ENCODE measurements at places on chromosomes 1 and 21.

GRCh38 chr1:175936736-175937135 lies 193.3 kb upstream of the TNR start:
- no peak for DNase-seq

GRCh38 chr1:212205843-212206242 lies 79.4 kb upstream of the PPP2R5A start:
- DNase-seq = no peak

DNA sequence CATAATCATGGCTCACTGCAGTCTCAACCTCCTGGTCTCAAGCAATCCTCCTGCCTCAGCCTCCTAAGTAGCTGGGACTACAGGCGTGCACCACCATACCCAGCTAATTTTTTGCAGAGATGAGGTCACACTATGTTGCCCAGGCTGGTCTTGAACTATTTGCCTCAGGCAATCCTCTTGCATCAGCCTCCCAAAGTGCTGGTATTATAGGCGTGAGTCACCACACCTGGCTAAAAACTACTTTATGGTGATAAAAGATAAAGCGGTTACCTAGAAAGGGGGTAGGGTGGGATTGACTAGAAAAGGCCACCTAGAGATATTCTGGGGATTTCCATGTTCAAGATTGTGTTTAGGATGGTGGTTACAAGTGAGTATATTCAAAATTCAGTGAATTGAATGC lies 5.0 kb downstream of the TSTD1 start:
- no peak for DNase-seq

DNA sequence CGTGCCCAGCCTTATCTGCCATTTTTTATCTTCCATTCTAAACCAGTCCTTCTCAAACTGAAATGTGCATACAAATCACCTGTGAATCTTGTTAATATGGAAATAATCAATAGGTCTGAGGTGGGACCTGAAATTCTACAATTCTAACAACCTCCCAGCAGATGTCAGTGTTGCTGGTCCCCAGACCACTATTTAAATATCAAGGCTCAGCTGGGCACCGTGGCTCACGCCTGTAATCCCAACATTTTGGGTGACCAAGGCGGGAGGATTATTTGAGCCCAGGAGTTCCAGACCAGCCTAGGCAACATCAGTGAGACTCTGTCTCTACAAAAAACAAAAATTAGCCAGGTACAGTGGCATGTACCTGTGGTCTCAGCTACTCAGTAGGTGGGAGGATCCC lies 4.1 kb downstream of the UQCRHL start:
- no peak for DNase-seq

DNA sequence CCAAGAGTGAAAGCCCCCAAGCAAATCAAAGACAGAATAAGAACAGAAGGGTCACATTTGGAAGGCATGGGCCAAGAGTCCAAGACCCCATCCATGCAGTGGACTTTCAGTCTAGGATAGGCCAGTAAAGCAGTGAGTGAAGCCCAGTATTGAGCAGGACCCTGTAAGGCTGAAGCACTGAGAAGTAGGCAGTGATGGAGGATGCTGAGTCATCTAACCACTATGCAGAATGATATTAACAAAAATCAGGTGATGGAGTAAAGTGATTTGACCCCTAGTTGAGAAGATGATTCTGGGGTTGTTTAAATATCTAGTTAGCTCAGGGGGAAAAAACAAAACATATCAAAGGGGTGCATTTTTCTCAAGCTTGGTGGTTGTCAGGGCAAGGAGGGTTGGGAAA lies 308.7 kb upstream of the PLXNA2 start:
- DNase-seq = no peak

DNA sequence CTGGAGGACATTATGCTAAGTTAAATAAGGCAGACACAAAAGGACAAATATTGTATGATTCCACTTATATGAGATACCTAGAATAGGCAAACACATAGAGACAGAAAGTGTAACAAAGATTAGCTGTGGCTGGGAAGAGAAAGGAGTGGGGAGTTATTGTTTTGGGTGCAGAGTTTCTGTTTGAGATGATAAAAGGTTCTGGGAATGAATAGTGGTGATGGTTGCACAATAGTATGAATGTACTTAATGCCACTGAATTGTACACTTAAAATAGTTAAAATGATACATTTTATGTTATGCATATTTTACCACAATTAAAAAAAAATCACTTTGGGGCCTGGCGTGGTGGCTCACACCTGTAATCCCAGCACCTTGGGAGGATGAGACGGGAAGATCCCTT lies 21.2 kb upstream of the ERO1B start:
- DNase-seq = no peak

DNA sequence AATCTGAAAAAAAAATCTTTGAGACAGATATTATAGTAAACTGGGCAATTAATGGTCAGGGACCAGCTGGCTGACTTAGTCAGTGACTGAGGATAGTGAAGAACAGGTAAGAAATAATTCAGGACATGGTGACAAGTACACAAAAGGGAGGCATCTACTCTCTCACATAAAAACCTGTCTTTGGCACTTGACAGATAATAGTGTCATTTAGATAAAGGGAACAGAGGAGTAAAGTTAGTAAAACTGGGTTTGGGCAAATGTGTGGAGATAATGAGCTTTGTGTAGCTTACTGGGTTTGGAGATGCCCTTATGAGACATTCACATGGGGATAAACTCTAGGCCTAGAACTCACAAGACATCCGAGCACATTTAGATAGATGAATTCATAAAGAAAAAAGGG lies 4.0 kb downstream of the SSX2IP start:
- DNase-seq = no peak

- no peak for DNase-seq
Observed at GRCh38 chr1:156060937-156061636, at the start of gene RAB25. TSS of gene RAB25 (plus strand) at chr1:156061160. CDS start at chr1:156061401, 241 bp downstream.

GRCh38 chr1:166840309-166841274 lies 1.3 kb downstream of the POGK start:
- no peak for DNase-seq

- no peak for DNase-seq
Observed at GRCh38 chr1:243503155-243503554, 247.3 kb downstream of the SDCCAG8 start.

- peak; percentile 77 for DNase-seq
Observed at GRCh38 chr1:172394141-172394751, 26.2 kb upstream of the C1orf105 start.

- no peak for DNase-seq
Observed at GRCh38 chr21:33902349-33902748, 13.3 kb downstream of the ATP5PO start.

DNA sequence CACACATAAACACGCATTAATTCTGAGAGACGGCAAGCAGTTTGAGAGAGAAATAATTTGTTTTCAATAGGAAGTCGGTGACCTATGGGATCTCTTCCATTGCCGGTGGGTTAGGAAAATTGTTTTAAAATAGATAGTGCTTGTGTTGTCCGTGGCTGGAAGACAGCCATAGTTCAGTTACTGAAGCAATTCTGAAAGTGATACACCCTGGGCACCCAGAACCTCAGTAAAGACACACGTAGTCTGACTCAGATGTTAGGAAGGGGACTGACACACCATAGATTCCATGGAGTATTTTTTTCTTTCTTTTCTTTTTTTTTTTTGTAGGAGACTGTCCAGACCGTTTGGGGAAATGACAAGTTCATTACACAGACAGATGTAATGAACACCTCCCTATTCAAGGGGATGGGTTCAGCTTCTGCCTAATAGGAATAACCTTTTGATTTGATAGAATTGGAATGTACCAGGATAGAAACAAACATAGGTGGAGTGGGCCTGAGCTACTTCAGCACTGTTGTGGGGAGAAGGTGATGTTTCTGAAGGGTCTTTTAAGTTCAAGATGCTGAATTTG lies 1.6 kb downstream of the C1orf21 start:
- no peak for DNase-seq

DNA sequence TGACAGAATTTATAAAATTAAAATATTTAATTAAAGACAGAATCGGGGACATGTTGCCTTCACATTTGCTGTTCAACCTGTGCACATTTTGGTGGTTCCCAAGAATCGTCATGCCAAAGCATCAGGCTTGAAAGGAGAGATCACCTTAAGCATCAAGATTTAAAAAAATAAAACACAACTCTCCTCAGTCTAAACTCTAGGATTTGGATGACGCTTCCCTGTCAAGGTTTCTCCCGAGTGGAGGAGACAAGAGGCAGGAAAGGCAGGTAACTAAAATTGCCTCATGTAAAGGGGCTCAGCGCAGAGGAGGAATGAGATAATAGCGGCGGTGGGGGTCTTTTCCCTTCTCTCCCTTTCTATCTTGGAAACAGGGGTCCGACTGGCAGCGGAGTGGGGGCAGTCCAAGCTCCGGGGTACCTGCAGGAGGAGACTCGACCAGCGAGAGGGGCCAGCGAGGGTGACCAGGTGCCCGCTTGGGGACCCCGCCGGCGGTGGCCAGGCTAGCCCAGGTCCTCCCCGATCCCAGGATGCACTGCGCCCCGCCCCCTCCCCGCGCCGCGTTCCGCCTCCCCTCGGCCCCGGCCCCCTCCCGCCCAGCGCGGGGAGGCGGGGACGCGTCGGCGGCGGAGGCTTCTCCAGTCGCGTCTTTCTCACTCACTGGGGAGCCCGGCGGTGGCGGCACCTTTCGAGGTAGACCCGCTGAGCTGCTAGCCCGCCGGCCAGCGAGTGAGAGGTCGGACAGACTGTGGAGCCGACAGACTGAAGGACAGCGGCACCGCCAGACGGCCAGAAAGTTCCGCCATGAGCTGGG lies at the start of gene FNBP1L:
TSS of gene FNBP1L (plus strand) at position 638 of the 811 bp plus-strand sequence. CDS start at position 802, 164 bp downstream.
- peak; percentile 28 for DNase-seq

- no peak for DNase-seq
Observed at GRCh38 chr1:246632281-246633168, 66.3 kb downstream of the CNST start.

GRCh38 chr1:27872059-27872801 lies at the start of gene THEMIS2:
TSS of gene THEMIS2 (plus strand) at chr1:27872544. CDS start at chr1:27872572, 28 bp downstream.
- DNase-seq = peak; percentile 66

DNA sequence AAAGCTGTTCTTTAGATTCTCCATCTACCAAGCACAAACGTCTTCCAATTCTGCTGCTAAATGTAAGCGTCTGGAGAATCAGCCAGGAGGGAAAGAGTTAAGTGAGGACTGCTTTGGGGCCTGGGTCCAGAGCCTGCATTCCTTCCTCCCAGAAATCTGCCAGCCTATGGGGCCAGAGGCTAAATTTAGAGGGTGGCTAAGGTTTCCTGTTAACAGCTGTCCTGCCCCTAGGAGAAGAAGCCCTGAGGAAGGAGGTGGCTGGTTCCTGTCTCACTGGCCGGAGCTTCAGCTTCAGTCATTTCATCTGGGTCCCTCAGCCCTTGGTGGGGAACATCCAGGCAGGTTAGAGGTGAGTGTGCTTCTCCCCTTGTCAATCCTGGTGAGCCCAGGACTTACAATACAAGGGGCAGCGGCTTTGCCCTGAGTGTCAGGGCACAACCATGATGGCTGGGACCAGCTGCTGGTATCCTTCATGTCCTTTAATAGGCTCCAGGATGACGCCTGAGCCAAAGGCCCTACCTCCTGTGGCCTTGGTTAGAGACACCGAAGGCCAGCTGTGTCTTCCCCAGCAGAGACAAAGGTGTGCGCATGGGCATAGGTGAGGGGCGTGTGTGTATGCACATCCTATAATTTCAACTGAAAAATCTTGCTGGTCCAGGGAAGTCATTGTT lies at the start of gene STYXL2:
TSS of gene STYXL2 (plus strand) at position 230 of the 671 bp plus-strand sequence. CDS start 775 bp downstream, outside the sequence.
- DNase-seq = no peak

GRCh38 chr1:39795651-39796050 lies 7.0 kb upstream of the BMP8B start:
- DNase-seq = no peak

DNA sequence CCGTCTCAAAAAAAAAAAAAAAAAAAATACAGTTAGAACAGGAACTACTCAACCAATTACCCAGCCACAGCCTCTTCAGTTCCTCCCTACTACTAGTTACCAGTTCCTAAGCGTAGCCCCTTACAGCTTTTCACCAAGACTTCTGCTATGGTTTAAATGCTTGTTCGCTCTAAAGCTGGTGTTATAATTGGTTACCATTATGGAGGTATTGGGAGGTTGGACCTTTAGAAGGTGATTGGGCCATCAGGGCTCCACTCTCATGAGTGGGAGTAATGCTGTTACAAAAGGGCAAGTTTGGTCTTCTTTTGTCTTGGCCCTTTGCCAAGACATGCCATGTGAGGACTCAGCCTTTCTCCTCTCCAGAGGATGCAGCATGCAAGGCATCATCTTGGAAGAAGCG lies 3.0 kb upstream of the SMPDL3B start:
- no peak for DNase-seq

DNA sequence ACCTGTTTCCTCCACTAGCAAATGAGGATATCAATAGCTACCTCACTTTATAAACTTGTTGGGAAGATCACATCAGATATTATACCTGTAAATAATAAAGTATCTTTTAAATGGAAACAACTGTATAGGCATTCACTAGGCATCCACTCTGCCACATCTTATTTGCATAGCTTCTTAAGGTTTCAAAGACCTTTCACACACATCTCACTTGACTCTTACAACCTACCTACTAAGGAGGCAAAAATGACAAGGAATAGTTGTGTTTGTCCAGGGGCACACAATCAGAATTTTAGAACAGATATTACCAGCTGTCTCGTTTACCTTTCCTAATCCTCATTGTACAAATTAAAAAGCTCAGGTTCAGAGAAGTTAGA lies 51.5 kb downstream of the VANGL2 start:
- DNase-seq = no peak

- DNase-seq = no peak
Observed at GRCh38 chr1:24965571-24965930, 35.5 kb upstream of the RUNX3 start.

GRCh38 chr1:218739426-218739825 lies 394.3 kb downstream of the TGFB2 start:
- DNase-seq = no peak

DNA sequence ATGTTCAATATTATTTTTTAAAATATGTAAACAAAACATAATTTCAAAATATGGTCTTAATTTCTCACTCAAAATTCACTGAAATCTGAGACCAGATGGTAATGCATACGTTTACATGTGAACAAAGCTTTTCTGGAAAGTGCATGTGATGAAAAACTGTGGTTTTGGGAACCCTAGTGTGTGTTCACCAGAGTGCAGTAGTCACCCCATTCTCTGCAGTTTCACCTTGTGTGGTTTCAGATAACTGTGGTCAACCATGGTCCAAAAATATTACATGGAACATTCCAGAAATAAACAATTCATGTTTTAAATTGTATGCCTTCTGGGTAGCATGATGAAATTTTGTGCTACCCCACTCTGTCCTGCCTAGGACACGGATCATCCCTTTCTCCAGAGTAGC lies 2021.9 kb downstream of the MRPL39 start:
- no peak for DNase-seq

- no peak for DNase-seq
Observed at GRCh38 chr1:53172426-53173128, 24.0 kb upstream of the CPT2 start.

GRCh38 chr1:229885568-229886495 lies 181.2 kb upstream of the GALNT2 start:
- DNase-seq = no peak

GRCh38 chr1:237383791-237384190 lies 341.8 kb downstream of the RYR2 start:
- no peak for DNase-seq

DNA sequence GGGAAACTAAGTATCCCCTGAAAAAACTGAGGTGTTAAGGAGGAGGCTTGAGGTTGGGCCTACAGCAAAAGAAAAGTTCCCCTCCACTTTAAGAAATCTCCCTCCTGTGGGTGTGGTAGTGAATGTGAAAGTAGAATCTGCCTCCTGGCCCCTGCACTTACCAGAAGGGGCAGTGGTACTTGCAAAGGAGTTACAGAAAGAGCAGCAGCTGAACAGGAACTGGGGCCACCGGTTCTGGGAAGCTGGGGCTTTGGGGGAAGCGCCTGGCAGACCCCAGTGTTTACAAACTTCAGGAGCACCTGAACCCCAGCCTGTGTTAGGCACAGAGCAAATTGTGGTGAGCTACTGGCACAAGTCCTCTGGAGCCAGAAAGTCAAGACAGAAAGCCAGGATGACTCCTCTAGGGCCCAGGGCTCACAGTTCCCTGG lies 250.2 kb upstream of the FGGY start:
- peak; percentile 4 for DNase-seq
